ENCODE measurements at places on chromosomes 2 and 18. TPM values are rescaled to one million over a fixed set of nuclear protein-coding genes. Genes with fewer than 3 reads are reported as not detected.

- no peak for DNase-seq
These were observed 494.9 kb upstream of the LRATD1 start for GRCh38 chr2:14137643-14138042.

DNA sequence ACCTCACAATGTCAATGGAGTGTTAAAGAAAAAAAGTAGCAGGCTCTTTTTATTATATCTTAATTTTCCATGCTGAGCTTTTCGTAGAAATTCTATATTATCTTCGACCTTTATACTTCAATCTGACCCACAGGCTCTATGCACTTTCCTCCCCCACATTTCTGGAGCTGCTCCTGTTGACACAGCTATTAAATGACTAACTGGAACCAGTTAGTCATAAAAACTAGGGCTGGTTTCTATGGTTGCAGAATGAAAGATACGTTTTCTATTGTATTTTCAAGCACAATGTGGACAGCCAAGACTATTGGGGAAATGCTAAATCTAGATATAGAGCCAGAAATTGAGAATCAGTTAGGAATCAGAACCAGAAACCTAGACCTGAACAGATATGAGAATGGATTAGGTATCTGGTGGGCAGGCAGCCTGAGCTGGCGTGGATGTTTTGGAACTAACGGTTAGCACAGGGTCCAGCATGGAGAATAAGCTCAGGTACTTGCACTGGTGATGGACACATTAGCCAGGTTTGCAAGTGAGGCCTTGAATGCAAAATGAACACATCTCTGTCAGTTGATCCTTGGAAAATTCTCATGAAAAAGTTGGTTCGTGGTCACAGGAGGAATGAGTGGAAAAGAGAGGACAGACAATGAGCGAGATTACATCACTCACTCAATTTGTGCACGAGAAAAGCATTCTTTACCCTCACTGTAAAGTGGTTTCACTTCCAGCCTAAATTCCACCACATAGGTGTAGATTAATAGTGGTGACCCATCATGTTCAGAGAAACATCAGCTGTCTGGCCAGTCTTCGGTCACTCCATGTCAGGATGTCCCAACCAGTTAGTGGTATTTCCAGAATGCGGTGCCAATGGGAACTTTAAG lies 144.6 kb upstream of the EPHA4 start:
- no peak for DNase-seq

- DNase-seq, result no peak
These were observed 166.9 kb upstream of the KLF7 start for GRCh38 chr2:207332480-207333212.

DNA sequence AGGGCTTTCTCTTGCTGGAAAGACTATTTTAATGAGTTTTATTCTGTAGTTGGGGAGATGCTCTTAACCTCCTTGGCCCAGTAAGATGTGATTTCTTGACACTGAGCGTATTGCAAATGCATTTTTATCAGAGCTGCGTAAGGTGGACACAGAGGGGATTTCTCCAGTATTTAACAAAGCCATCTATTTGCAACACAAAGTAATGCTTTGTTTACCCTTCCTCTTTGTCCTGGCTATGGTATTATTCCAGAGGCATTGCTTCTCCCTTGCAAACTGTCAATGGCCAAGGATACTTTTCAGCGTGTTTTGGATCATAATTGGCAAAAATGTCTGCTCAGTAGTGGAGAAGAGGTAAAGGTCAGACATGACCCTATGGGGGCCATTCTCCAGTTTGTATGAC lies 90.8 kb upstream of the PIK3C3 start:
- DNase-seq, result no peak

GRCh38 chr2:5751873-5752482 lies 59.8 kb downstream of the SOX11 start:
- no peak for DNase-seq

DNA sequence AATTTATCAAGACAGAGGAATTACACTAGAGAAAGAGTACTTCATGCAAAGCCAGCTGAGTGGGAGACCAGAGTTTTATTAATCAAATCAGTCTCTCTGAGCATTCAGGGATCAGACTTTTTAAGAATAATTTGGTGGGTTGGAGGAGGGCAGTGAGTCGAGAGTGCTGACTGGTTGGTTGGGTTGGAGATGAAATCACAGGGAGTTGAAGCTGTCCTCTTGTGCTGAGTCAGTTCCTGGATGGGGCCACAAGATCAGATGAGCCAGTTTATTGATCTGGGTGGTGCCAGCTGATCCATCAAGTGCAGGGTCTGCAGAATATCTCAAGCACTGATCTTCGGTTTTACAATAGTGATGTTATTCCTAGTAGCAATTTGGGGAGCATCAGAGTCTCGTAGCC lies 21.4 kb upstream of the PDCL3 start:
- no peak for DNase-seq

DNA sequence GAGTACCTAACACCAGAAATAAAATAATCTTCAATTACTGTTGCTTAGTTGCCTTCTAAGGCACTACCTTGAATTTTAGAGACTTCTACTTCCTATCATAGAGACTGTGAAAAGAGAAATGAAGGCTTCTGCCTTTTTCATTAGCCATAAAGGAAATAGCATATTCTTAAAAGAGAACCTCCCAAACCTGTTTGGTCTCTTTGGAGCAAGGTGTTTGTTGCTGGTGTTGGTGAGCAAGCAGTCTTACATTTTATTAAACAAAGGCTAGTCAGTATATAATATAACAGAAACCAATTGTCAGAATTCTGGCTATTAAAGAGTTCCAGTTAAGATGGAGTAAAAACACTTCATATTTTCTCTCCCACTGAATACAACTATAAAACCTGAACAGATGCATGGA lies 116.4 kb downstream of the TAF4B start:
- no peak for DNase-seq

Gene ASAP2
- 0.25 TPM for total RNA-seq

GRCh38 chr18:26746826-26747475 lies 118.6 kb downstream of the AQP4 start:
- DNase-seq, result no peak

- no peak for DNase-seq
These were observed 277.5 kb upstream of the KLHL29 start for GRCh38 chr2:23107327-23107941.

Gene TOGARAM2
- 8.9 TPM for total RNA-seq

DNA sequence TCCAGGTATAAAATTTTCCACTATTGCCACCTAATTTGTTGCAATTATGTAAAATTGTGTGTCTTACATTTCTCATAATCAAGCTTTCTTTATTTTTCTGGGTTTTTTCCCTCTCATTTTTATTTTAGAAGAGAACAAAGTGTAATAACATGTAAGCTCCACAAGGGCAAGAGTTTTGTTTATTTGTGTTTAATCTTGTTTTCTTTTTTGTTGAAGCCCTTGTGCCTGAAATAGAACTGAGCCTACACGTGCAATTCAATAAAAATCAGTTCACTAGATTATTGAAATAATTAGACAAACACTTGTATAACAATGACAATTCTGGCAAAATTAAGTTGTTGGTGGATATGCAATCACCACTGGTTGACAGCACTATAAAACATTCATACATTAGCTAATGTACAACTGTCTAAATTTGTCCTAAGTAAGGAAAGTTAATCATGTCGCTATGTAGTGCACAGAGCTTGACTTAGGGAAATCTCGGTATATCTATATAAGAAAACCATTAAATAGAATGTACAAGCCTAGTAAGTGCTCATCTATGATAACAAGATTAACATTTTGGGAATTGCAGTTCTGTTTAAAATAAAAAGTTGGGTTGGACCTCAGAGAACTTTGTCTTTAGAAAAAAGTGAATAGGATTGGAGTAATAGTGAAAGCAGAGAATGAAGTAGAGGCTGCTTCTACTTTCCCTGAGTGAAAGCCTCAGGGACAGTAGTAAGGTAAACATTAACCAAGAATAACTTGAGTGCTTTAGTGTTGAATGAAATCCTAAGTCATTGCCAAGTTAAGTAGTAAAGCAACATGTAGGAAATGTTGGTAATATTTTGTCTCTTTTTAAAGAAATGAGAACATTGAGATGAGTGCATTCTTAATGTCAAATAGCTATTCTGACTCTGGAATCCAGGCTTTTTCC lies 37.4 kb upstream of the NOL4 start:
- no peak for DNase-seq

GRCh38 chr2:96116424-96116878 lies at the start of gene ADRA2B:
ADRA2B (minus strand) TSS chr2:96116571; CDS start chr2:96116149, 422 bp downstream.
- DNase-seq, result peak; percentile 73

DNA sequence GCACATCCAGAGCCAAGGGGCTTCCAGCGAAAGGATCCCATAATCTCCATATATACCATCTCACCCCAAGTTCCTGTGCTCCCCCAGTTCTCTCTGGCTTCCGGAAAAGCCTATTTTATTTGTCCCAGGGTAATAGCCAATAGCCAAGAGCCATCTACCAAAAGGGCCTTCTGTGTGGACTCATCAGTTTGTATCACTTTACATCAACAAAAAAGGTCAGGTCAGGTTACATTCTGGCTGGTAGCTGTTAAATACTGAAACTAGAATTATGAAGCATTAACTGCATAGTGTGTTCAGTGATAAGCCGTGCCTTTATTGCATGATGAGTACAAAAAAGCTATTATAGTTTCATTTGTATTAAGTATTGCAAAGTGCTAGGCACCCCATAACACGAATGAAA lies 223.7 kb downstream of the IRS1 start:
- no peak for DNase-seq

GRCh38 chr2:200586644-200586975 lies 796 bp downstream of the AOX1 start:
- no peak for DNase-seq

All from activated CD4-positive, alpha-beta memory T cell treated with anti-CD3 and anti-CD28 coated beads, Interleukin-2, amount 10 ng/mL, durations not matched to agents 7 days and 5 days (primary cell).